Spleen (tissue), 13 donors: ENCODE measurements at places on chromosomes 6 and 20.

GRCh38 chr6:14452567-14453527, 335.3 kb downstream of the CD83 start:
- DNase-seq: peak; percentile 74

DNA sequence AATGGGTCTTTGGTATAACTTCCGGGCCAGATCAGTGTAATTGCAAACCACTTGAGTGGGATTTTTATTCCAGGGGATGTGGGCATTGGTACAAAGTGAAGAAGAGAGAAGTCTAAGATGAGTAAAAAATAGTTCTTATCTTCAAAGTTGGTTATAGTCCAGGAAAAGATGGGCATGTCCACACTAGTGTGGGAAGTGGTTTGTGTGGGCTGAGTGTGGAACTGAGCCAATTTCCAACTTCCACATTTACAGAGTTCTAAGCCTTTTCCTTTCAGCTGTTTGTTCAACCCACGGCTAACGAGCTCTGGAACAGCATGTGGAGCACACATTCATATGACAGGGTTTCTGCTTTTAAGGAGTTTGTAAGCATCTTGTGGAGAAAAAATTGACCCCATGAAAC, 72.3 kb upstream of the IFNGR1 start:
- DNase-seq: no peak

GRCh38 chr20:63071541-63072181, 64.9 kb upstream of the BHLHE23 start:
- DNase-seq: peak; percentile 51

DNA sequence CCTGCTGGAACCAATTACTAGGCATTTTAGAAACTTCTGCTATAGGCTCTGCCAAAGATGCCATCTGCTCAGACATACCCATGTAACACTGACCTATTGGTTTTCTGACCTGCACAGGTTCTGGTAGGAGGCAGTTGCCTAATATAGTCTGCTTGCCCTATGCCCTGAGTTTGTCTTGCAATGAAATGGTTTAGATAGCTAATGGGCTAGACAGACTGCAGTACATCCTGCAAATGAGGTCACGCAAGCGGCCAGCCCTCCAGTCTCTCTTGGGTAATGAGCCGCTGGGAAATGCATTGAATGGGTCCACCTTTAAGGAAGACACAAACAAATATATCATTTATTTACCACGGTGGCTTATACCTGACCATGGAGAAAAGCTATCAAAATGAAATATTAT, 90.6 kb upstream of the B3GAT2 start:
- DNase-seq: no peak

- no peak for DNase-seq
These were observed 7.4 kb upstream of the TFAP2C start for GRCh38 chr20:56621730-56622129.
